ENCODE measurements at places on chromosomes 5 and 9.

DNA sequence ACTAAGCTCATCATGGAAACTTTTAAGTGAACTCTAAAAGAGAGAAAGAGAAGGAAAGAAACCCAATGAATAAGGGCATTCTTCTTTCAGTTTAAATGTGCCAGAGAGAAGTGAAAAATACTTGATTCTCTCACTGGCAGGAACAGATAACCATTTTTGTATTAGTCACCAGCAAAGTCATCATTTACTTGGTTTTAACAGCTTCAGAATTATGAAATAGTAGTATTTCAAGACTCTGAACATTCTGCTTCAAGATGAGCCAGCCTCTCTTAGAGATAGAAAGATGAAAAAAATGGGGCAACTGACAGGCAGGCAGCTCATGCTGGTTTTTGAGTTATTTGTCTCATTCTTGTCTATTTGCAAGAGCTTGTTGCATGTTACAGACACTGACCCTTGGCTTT, 103.5 kb downstream of the GCNT1 start:
- no peaks in the 10 kb centered on the region for H3K27me3 ChIP-seq
- no peak overlapping the region for H3K4me3 ChIP-seq
- H3K4me1 ChIP-seq: peaks cover 17% of the 10 kb centered on the region
- no peak for DNase-seq
- no peak overlapping the region for H3K27ac ChIP-seq

DNA sequence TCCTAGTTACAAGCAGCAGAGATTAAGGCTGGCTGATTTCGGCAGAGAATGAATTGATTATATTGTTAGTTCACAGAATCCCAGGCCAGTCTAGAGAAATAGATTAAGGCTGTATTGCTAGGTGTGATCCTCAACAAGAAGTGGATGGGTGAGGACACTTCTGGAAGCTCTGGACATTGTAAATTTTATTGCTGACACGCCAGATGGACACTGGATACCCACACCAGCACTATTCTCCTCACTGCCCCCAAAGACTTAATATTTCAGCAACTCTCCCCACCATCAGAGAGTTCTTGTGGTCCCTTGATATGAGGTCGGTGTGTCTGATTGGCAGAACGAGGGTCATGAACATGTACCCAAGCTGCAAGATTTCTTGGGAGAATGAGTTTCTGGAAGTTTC, 171.6 kb upstream of the EGFLAM start:
- H3K4me3 ChIP-seq: no peak overlapping the region
- no peaks in the 10 kb centered on the region for H3K4me1 ChIP-seq
- H3K36me3 ChIP-seq: no peaks in the 10 kb centered on the region

DNA sequence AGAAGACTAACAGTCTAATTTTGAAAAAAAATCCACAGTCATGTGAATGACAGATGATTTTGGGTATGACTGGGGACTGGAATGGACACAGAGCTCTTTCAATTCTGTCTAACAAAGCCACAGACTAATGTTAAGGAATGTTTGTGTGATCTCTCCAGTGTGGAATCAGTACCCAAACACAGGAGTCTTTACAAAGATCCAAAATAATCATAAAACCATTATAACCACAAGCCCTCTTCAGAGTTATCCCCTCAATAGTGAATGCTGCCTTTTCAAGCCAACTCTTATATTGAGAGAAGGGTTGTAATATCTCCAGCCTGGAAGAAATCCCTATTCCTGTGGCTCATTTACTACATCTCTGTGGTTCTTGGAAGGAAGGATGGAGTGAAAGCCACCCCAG, 552.0 kb upstream of the CLINT1 start:
- H3K27ac ChIP-seq: no peak overlapping the region
- H3K4me1 ChIP-seq: no peaks in the 10 kb centered on the region

GRCh38 chr9:70927530-70927929, 193.9 kb downstream of the TRPM3 start:
- DNase-seq: no peak
- H3K27ac ChIP-seq: no peak overlapping the region
- no peaks in the 10 kb centered on the region for H3K36me3 ChIP-seq
- H3K4me1 ChIP-seq: no peaks in the 10 kb centered on the region

DNA sequence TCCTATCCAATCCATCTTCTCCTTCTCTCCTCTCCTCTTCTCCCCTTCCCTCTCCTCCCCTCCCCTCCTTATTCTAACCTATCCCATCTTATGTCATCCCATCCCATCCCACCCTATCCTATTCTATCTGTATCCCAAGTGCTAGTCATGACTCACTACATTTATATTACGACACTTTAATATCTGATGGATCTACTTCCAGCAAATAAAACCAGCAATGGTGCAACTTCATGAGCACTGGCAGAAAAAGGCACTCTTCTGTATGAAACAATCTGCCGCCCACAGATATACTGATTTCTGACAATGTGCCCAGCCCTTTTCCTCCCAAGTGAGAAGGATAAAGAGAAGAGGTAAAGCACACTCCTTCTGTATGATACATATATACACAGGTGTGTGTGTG, 86.6 kb upstream of the ANKH start:
- H3K4me3 ChIP-seq: no peak overlapping the region
- H3K4me1 ChIP-seq: no peaks in the 10 kb centered on the region
- H3K36me3 ChIP-seq: no peaks in the 10 kb centered on the region
- no peak for DNase-seq
- no peak overlapping the region for H3K27ac ChIP-seq

GRCh38 chr9:78769690-78770089, 472.8 kb downstream of the PSAT1 start:
- H3K27ac ChIP-seq: no peak overlapping the region
- no peak for DNase-seq
- H3K27me3 ChIP-seq: no peaks in the 10 kb centered on the region
- H3K4me1 ChIP-seq: no peaks in the 10 kb centered on the region
- H3K4me3 ChIP-seq: no peak overlapping the region

- H3K4me1 ChIP-seq: peaks cover 2% of the 10 kb centered on the region
- DNase-seq: no peak
- H3K36me3 ChIP-seq: no peaks in the 10 kb centered on the region
- H3K27me3 ChIP-seq: peaks cover 7% of the 10 kb centered on the region
- no peak overlapping the region for H3K27ac ChIP-seq
These were observed 111.6 kb downstream of the WNK2 start for GRCh38 chr9:93295456-93296076.
